ENCODE measurements at places on chromosomes 11 and 22. TPM values are rescaled to one million over a fixed set of nuclear protein-coding genes. Genes with fewer than 3 reads are reported as not detected.

The NRXN2 gene
- 3.9 TPM for total RNA-seq

The CARD10 gene
- 7.7 TPM for total RNA-seq

The LDHA gene
- total RNA-seq = 297 TPM

The PGA3 gene
- total RNA-seq = 0.97 TPM

The MTFP1 gene
- total RNA-seq = 33.8 TPM

The INPP5J gene
- 26.4 TPM for total RNA-seq

The CYP2D6 gene
- total RNA-seq = 0.59 TPM

The LAYN gene
- 3.5 TPM for total RNA-seq

The TSSC4 gene
- 34.9 TPM for total RNA-seq

The GNG3 gene
- total RNA-seq = not detected

The OR51B4 gene
- total RNA-seq = not detected

The IL17REL gene
- total RNA-seq = not detected

The ASCL2 gene
- total RNA-seq = 0.39 TPM

The SIDT2 gene
- 40.8 TPM for total RNA-seq

The OR52E8 gene
- total RNA-seq = not detected

DNA sequence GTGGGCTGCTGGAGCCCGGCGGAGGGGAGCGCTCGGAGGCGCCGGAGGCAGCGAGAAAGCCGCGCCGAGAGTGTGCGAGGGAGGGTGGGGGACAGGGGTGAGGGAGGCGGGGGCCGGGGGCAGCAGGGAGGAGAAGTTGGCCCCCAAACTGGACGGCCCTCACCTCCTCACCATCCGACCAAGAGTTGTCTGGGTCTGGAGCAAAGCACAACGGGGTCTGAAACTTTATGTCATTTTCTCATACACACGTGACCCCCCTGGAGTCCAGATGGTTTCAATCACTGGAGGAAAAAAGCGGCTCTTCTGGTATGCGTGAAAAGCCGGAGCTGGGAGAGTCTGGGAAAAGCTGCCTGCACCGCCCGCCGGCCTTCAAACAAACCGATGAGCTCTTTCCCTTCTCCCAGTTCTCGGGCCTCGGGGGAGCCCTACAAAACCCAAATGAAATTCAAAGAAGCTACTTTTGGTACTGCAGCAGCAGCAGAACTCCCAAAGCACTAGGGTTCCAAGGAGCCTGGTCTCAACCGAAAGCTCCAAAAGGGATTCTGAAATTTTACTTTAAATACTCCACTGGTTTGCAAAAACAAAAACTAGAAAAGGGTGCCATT, 39.7 kb upstream of the AKIP1 start:
- peak; percentile 62 for DNase-seq

GRCh38 chr11:65595543-65596281, at the start of gene KCNK7:
KCNK7 (minus strand) TSS chr11:65595800; CDS start chr11:65595772, 28 bp downstream.
- DNase-seq = no peak

DNA sequence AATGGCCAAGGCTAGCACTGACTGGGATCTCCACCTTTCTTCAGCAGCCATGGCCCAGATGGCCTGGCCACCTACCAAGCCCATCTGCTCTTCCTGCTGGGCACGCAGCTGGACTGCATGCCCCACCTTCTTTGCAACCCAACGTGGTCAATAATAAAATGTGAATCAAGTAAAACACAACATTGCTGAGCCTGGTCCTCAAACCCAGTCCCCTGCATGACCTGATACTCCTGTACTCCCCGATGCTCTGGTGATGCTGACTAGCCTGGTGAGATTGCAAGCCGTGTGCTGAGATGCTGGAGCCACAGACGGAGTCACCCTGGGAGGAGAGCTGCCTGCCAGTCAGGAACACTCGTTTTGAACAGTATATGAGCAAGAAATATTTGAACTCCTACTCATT, 34.0 kb downstream of the PARVG start:
- DNase-seq = no peak

DNA sequence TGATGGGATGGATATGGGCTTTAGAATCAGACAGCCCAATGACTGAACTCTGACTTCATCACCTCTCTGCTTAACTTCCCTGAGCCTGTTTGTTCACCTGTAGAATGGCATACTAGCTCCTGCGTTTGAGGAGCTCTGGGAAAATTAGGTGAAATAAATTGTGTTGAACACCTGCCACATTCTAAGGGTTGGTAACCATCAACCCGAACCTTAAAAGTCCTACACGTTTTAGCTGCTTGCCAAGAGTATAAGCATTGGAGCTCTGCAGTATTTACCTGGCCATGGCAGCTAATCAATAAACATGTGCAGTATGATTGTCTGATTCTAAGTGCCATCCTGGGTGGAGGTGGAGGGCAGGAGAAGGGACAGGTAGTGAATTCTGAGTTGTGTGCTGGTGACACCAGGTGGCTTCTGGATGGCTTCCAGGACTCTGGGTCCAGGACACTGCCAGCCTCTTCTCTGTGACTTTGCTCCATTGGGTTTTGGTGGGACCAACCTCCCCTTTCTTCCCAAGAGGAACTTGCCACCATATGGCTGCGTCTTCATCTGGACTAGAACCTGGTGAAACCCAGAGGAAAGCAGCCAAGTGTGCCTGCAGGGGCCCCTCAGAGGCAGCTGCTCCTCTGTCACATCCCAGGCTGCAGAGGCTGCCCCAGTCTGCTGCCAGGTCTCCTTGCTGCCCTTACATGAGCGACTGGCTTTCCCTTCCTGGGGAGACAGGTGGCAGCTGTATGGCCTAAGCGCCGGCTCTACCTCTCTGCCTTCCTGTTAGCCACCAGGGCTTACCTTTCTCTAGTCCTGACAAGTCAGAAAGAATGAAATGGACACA, 85.6 kb downstream of the CACNG2 start:
- no peak for DNase-seq
